Osteoblast (primary cell): ENCODE measurements at places on chromosomes 1 and 21. TPM values are rescaled to one million over a fixed set of nuclear protein-coding genes. Genes with fewer than 3 reads are reported as not detected.

Gene ZBTB37
- total RNA-seq, result 10.3 and 10.5 TPM in 2 replicates

Gene IQGAP3
- total RNA-seq, result 2.9 and 3.5 TPM in 2 replicates

GRCh38 chr1:81209461-81209860, 591.3 kb upstream of the ADGRL2 start:
- H3K4me3 ChIP-seq, result no peak overlapping the region
- H3K4me1 ChIP-seq, result no peaks in the 10 kb centered on the region
- H3K27ac ChIP-seq, result no peak overlapping the region
- no peak for DNase-seq

DNA sequence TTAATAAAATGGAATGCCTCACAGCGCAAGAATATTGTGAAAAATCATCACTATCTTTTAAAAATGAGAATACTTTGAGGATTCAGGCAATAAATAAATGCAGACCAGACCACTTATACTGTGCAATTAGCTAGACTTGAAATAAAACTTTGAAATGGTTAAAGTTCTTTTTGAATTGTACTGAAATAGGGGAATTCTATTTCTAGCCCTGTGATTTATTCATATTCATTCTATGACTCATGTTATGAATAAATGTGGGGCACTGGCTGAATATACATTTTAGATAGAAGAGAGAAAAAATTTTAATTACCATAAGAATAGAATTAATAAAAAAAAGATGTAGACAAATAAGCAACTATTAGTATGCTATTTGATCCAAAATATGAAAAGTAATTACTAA, 16.4 kb upstream of the USP25 start:
- H3K27me3 ChIP-seq, result no peaks in the 10 kb centered on the region
- H3K27ac ChIP-seq, result no peak overlapping the region
- H3K36me3 ChIP-seq, result no peaks in the 10 kb centered on the region
- no peak overlapping the region for H3K4me3 ChIP-seq
